ENCODE measurements at places on chromosomes 1 and 21. TPM values are rescaled to one million over a fixed set of nuclear protein-coding genes. Genes with fewer than 3 reads are reported as not detected.

DNA sequence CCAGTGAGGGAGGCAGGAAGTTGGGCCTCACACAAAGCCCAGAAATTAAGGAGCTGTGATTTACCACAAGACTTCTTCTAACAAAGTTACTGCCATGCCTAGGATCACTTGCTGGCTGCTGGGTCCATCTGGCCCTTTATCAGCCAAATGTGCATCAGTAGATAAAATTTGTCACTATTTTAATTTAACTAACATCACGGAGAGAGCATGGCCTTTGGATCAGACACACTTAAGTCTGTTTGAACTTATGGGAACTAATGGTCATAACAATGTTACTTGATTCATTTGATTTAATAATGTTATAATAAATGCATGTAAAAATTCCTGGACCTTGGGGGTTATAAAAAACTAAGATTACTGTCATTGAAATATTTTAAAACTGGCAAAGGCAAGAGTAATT is 67.2 kb upstream of the CCDC190 start:
- no peak for DNase-seq

CELA2B gene
- not detected for total RNA-seq

GRCh38 chr1:166900987-166901386 is 24.9 kb upstream of the TADA1 start:
- no peak for DNase-seq

DNA sequence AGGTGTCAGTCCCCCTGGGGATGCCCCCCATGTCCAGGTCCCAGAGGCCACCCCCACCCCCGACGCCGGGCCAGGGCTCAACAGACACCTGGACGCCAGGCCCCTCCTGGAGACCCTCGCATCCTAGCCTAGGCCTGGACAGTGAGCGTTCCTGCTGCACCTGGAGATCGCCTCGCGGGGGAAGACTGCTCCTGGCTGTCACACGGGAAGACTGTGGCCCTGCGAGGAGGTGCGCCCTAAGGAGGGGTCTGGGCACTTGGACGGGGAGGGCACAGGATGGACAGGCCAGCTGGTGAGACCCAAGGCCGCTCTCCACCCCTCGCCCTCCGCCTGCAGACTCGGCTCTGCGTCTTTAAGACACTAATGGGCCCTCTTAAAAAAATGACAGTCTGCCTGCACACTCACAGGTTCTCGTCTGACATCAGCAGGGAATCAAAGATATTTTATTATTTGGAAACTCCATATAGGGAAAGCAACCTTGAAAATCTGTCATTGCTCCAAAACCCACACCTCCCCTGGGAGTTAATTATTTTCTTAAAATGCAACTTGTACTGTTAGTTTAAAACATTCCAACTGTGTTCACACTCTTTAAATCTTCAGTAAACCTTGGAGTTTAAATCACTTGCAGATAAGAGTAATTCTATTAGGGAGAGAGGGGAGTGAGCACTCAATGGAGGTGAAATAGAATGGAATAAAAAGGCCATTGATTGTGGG is 45.6 kb upstream of the ACTRT2 start:
- no peak for DNase-seq

DNA sequence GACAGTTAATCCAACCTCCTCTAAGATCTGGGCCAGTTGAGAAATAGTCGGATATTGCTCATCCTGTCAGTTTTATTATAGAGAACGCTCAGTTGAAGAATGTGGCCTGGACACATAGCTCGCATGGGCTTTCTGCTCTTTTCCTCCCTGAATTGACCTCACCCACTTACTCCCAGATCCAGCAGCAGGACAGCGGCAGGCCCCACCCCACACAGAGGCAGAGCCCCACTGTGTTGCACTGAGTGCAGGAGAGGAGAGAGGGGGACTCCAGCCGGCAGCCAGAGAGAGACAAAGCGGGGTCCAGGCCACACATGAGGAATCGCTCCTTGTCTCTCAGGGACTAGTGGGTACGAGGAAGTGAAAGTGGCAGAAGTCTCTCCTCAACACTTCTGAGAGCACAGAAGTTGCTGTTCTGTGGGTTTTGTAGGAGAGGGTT is 78.6 kb downstream of the LAMC1 start:
- DNase-seq, result no peak

DNA sequence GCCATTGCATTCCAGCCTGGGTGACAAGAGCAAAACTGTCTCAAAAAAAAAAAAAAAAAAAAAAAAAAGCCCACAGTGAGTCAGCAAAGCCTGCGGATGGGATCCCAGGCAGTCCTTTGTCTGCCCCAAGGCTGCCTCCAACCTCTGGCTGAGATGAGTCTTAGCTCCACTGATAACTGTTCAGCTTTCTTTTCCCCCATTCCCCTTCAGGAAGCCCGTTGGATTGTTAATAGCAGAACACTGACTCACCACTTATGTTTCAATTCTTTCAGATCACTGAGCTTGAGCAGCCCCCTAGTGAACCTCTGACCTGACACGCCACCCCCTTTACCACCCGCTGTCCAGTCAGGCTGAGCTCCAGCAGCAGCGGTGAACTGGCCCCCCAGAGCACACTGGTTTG is 57.5 kb downstream of the ERG start:
- DNase-seq, result no peak

GSTM5 gene
- not detected for total RNA-seq

GRCh38 chr1:22576150-22576544 is 12.9 kb downstream of the EPHA8 start:
- no peak for DNase-seq

GRCh38 chr1:155051777-155052398 is 772 bp downstream of the ADAM15 start:
- peak; percentile 62 for DNase-seq

TRPM2 gene
- 31.1 TPM for total RNA-seq

LCE2C gene
- total RNA-seq, result not detected

GRCh38 chr1:64744492-64745180 is at the start of gene RAVER2:
Gene RAVER2, plus strand, starts transcription at chr1:64745075. Its CDS starts 98 bp downstream, at chr1:64745173.
- DNase-seq, result peak; percentile 77

DNA sequence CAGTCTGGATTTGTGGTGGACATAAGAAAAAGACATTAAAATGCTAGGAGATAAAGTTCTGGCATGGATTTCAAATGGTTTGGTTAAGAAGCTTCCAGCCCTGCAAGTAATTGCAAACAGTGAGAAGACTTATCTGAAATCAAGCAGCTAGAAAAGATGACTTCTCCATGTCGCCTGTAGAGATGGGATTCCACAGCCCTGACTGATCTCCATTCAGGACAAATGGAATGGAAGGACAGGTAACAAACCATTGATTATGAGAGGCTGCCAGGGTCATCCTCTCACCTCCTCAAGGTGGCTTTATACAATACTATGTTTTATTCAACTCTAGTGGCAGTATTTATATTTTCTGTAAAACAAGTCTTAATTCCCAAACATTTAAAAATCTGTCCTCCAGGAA is 237.9 kb downstream of the HLX start:
- DNase-seq, result no peak

OR14K1 gene
- total RNA-seq, result not detected

GRCh38 chr1:198220428-198220827 is 63.6 kb downstream of the NEK7 start:
- no peak for DNase-seq

RLF gene
- total RNA-seq, result 22.4 TPM

- DNase-seq, result no peak
Measured at GRCh38 chr1:56436296-56436695, 143.1 kb downstream of the PLPP3 start.

FAM163A gene
- not detected for total RNA-seq

- DNase-seq, result no peak
Measured at GRCh38 chr1:89802051-89802450, 18.8 kb upstream of the LRRC8D start.

DNA sequence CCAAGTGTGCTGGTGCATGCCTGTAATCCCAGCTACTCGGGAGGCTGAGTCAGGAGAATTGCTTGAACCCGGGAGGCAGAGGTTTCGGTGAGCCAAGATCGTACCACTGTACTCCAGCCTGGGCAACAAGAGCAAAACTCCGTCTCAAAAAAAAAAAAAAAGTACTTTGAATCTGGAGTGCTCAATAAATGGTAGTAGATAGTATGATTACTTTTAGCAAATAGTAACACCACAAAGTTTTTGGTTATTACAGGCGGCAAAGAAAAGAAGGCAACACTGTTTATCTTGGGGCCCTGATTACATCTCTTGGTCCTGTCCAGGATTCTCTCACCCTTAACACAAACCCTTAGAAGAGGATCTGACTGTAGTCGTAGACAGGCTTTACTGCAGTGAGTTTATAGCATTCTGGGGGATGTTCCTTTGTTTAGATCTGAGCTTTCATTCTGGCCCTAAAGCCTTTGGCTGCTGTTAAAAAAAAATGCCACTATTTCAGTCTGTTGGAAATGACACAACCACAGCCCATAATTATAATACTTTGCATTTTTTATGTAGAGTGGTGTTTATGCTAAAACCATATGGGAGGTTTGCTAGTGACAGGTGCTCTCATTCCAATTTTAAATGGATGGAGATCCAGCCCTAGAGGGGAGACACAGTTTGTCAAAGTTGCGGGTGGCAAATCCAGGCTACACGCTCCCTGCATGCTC is 79.7 kb upstream of the SLC2A1 start:
- DNase-seq, result no peak

YOD1 gene
- total RNA-seq, result 10.2 TPM

DNA sequence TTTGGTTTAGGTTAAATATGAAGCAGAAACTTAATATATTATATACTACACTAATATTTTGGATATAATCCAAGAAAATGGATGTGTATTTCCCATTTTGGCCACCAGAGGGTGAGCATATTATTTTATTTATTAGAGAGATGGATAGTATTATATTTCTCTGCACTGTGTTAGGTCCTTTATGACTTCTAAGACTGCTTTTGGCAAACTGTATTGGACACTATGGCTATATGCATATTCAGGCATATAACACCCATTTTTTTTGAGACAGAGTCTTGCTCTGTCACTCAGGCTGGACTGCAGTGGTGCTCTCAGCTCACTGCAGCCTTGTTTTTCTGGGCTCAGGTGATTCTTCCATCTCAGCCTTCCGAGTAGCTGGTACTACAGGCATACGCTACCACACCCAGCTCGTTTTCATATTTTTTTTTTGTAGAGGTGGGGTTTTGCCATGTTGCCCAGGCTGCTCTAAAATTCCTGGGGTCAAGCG is 17.8 kb upstream of the PGM1 start:
- DNase-seq, result no peak

RGS8 gene
- total RNA-seq, result not detected

GRCh38 chr1:207328004-207328403 is 6.5 kb downstream of the CD55 start:
- DNase-seq, result no peak

DNA sequence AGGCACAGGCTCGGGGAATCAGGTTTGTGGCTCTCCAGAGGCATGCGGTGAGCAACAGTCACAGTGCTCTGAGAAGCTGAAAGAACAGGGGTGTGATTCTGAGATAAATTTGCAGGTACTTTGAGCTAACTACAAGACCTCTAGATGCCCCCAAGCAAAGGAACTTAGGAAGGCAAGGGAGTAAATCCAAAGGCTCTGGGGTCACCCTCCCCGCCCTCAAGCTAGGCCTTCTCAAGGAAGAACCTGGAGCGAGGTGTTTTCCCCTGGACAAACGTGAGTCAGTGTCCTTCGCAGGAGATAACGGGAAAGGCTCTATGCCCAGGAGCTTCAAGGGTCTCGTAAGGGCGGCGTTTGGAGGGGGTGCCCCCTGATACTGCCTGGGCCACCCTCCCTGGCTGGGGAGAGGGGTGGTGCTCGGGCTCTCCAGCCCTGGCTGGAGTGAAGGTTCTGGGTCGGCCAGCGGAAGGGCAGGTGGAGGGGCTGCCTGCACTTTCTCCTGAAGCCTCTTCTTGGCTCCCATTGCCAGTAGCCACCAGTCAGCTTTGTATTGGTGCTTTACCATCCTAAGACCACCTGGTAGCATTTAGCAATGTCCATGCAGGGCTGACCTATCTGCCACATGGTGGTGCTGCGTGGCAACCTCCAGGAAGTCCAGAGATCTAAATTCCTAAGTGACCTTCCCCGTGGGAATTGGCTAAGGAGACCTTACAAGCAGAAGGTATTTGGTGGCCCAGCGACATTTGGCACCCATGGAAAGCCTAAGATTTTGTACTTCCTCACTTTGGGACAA is 44.0 kb downstream of the GPR161 start:
- DNase-seq, result no peak

DNA sequence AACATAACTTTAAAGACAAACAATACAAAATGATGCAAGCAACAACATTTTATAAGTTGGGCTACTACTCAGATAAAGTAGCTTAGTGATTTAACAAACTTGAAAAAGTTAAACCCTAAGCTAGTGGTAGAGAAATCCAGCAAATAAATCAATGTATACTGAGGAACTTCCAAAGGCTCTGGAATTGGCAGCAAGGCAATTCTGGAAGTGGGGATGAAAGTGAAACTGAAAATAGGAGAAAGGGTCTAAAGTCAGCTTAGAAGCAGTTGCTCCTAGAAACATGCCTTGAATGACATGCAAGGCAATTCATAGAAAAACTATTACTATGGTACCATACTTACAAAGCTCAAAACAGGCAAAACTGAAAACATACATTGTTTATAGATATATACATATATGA is 90.0 kb upstream of the CAMK1G start:
- no peak for DNase-seq

ZBTB8A gene
- total RNA-seq, result not detected

- no peak for DNase-seq
Measured at GRCh38 chr1:115925467-115925866, 50.8 kb upstream of the SLC22A15 start.

- DNase-seq, result no peak
Measured at GRCh38 chr21:45327441-45328197, 39.9 kb upstream of the POFUT2 start.

RGSL1 gene
- total RNA-seq, result not detected

GRCh38 chr1:112934577-112934976 is 21.4 kb downstream of the SLC16A1 start:
- DNase-seq, result no peak

GRCh38 chr1:11535316-11535715 is 56.4 kb downstream of the DISP3 start:
- no peak for DNase-seq

DNA sequence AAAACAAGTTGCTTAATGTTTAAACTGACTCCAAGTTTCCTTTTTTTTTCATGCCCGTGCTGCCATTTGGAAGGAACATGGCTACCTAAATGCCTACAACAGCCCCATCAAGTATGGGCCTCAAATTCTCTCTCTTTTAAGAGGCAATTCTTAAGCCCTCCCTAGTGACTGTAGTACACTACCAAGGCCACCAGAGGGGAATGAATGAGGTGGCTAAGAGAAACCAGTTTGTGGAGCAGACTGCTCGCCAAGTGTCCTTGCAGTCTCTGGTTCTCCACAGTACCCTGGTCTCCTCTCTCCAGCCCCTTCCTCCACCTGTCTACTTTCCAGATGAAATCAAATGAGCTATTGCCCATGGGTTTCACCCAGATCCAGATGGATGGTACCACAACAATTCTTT is 1809.6 kb downstream of the BRINP3 start:
- no peak for DNase-seq

- DNase-seq, result no peak
Measured at GRCh38 chr1:231194843-231195516, 33.1 kb downstream of the TRIM67 start.
